Spinal cord (tissue), 10 donors: ENCODE measurements at places on chromosomes 12 and 14. TPM values are rescaled to one million over a fixed set of nuclear protein-coding genes. Genes with fewer than 3 reads are reported as not detected.
A peak's percentile ranks its signal among the peaks of the same experiment; 100 is the strongest.

Gene CDKL1
- 16.9 TPM for total RNA-seq

Gene C12orf54
- 0.50 TPM for total RNA-seq

Gene FSCB
- 0.10 TPM for total RNA-seq

GRCh38 chr12:6846316-6846869 is 4.7 kb downstream of the CDCA3 start:
- DNase-seq = no peak

DNA sequence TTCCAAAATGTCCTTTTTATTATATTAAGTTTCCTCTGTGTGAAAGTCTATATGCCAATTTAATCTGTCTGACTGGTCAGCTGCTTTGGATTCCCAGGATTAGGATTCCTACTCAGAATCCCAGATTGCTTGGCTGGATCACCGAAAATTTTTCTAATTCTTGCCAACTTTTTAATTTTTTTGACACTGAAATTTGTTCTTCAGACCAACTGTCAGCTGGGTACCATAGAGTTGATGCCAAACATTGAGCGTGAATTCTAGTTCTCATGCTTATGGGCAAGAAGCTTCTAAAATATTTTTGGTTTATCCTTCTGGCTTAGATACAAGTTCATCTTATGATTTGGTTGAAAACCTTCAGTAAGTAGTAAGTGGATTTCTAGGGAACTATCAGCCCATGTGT is 1611.4 kb upstream of the FLRT2 start:
- DNase-seq = no peak

DNA sequence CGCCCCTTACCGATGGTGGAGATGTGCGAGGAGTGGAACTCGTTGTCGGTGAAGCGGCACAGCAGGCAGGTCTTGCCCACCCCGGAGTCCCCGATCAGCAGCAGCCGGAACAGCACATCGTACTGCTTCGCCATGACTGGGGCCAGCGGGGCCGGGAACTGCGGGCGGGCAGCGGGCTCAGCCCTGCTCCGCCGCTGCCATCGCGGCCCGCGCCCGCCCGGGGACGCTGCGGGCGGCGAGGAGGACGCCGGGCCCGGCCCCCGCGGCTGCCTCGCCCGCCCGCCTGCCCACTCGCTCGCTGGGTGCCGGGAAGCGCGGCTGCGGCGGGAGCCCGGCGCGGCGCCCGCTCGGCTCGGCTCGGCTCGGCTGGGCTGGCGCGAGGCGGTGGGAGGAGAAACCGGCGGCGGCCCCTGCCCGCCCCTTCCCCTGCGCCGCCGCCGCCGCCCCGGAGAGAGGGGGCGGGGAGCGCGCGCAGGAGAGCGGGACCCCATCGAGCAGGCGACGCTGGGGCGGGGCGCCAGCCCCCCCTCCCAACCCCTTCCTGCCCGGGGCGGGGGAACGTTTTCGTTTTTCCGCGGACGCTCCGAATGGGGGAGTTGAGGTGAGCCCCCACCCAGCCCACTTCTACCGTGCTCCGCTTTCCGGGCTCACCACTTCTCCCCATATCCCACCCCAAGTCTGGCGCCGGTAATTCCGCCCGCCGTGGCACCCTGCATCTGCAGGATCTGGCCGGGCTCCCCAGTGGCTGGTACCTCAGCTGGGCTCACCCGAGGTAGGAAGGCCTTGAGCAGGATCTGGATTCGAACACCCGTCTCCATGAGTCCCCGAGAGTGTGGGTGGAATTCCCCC is at the start of gene RAB15:
Gene RAB15 (minus strand): TSS at position 394 of the 849 bp plus-strand sequence. CDS start 260 bp downstream, at position 134.
- DNase-seq = no peak

DNA sequence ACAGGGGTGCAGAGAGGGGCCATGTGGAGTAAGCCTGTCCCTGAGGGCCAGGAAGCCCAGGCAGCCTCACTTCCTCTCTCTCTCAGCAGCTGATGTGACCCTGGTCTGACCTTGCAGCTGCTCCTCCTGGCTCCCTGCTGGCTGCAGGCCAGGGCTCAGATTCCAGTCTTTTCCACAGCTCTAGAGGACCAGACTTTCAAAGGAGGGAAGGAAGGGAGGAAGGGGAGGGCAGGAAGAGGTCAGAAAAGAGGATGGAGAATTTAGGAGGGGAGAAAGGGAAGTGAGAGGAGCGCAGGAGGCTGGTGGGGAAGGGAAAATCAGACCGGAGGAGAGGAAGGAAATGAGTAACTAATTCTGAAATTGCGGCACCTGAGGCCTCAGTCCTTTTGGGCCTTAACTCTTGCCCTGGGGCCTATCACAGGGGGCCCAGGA is 40.9 kb upstream of the VASH1 start:
- no peak for DNase-seq

GRCh38 chr12:4412465-4412864 is 33.0 kb upstream of the FGF23 start:
- DNase-seq = no peak

DNA sequence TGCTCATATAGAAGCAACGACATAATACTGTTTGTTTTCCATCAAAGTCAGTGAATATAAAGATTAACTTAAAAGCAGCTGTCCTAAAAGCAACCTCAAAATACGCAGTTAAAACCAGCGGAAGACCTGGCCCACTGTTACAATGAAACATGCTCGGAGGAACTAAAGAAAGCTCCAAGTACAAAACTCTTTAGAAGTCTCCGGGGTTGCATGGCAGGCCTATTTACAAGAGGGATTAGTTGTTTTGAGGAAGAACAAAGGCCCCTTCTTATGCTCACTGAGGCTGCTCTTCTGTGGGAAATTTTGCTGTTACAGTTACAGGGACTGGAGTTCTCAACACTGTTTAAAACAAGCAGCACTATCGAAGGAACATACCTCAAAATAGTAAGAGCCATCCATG is 75.9 kb upstream of the C12orf71 start:
- peak; percentile 72 for DNase-seq

GRCh38 chr12:109518820-109519665 is 41.6 kb downstream of the UBE3B start:
- peak; percentile 38 for DNase-seq
